ENCODE measurements at places on chromosomes 7 and 10.

DNA sequence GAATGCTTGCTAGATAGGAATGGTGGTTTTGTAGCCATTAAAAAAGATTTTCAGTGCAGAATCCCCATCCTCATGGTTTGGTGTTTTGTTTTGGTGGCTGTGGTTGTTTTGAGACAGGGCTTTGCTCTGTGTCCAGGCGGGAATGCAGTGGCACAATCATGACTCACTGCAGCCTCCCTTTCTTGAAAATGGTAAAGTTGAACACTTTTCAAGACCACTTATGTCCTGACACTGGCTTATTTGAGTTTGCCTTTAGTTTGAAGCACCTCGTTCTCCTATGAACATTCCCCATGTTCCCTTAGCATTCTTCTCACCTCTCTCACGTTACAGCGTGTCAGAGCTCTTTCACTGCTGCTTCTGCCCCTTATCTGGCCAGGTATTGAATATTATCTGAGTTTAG, 140.1 kb downstream of the LRRC4 start:
- no peak for DNase-seq

- no peak for DNase-seq
Observed at GRCh38 chr10:128629111-128630096, 503.2 kb upstream of the MKI67 start.

GRCh38 chr7:79386688-79387422, 66.6 kb downstream of the MAGI2 start:
- no peak for DNase-seq

GRCh38 chr10:26216585-26217395, at the start of gene GAD2:
GAD2 (plus strand) TSS chr10:26216774; CDS start chr10:26216810, 36 bp downstream.
- no peak for DNase-seq

DNA sequence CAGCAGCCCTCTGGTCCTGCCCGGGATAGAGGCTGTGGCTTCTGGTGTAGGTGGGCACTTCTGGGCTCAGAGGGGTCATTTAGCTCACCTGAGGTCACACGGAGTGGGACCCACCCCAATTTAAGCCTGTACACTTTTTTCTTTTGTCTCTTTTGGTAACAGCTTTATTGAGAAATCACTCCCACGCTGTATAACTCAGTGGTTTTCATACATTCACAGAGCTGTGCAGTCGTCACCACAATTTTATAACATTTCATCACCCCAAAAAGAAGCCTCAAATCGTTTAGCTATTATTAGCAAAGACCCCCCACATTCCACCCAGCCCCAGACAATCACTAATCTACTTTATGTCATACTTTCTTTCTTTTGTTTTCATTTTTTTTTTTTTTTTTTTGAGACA, 62.3 kb downstream of the LHPP start:
- DNase-seq: no peak

DNA sequence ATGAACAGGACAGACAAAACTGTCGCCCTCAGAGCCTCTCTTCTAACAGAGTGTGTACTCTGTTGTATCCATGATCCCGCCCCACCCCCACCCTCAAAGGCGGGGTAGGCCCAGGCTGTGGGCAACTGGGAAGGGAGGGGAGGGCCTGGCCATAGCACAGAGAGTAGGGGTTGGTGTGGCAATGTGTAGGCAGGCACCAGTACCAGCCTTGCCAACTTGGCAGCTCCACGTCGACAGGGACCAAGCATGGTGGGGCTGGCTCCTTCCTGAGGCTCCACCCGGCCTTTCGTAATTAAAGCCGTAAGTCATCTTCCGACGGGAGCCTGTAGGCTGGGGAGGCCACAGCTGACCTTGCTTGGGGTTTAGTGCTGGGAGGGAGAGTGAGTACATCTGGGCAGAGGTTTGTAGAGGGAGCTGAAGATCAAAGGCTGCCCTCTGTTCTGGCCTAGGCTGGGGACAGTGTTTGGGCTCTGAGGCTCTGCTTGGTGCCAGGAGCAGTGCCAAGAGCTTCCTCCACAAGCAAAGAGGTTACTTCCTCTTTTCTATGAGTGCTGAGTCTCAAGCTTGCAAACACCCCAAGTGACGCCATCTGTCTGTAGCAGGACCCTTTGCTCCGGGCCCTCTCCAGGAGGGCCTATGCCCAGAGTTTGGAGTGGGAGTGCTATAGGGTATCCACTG, 121.6 kb downstream of the C10orf105 start:
- no peak for DNase-seq

DNA sequence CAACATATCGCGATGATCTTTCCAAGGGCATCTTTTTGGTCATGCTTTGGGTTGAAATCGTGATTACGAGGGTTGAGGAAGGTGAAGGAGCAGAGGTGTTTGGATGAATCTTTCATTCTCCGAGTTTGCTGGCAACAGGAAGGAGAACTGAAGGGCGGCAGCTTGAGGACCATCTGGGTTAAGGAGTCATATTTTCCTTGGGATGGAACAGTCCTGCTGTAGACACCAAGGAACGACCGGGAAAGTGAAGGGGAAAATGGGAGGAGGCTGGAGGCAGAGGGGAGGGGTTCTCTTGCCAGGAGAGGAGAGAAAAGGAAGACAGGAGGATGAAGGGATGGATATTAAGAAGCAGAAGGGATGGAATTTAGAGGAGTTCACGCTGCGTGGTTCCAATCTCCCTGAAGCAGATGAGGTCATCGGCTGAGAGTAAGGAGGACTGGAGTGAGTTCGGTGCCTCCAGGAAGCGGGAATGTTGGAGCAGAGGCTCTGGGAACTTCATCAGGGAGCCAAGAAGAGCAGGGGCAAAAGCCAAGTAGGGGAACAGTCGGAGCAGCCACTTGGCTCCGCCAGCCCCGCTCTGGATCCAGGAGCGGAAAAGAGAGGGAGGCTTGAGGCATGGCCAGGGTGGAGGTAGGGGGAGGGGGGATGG, 116.6 kb upstream of the GALNT17 start:
- no peak for DNase-seq

DNA sequence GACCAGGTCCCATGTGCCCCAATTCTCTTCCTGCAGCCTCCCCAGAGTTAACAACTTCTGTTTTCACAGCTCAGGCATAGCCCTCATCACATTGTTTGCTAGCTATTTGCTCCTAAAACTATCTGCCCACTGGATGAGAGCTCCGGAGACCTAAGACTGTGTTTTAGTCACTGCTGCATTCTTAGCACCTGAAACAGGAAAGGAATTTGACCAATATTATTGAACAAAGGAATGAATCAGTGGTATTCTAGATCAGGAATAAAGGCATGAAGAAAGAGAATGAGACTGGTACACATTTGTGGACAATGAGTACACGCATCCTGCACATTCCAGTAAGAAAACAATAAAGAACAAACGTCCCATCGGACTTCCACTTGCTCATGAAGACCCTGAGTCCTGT, 54.8 kb downstream of the PPP1R17 start:
- DNase-seq: no peak

GRCh38 chr7:104156842-104157277, 51.0 kb downstream of the ORC5 start:
- no peak for DNase-seq

DNA sequence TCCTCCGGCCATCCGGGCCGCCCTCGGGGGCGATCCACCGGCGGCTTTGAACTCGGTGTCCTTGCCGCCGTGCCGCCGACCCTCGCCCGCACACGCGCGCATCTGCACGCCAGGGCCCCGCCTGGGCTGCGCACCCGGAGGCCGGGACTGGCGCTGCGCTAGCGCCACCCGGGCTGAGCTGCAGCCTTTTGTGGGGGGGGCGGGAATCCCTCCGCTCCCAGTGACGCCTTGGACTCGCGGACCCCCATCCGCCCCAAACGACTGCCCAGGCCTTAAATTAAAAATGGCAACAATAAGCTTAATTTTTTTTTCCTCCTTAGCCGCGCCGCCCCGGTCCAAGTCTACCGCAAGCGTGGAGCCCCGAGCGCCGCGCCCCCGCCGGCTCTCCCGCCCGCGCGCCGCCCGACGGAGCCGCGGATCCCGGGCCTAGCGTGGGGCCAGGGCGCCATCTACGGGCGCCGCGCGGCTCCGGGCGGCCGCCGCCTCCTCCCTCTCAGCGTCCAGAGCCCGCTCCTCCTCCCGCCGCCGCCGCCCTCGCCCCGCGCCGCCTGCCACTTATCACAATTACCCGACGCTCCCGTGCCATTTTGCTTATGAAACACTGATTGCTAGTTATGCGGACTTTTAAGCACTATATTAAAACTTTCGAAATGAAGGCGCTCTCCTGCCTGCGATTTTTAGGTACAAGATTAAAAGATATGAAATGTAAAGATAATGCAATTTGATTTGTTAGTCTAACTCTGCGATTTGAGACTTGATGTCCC, 7.5 kb upstream of the EBF3 start:
- no peak for DNase-seq

DNA sequence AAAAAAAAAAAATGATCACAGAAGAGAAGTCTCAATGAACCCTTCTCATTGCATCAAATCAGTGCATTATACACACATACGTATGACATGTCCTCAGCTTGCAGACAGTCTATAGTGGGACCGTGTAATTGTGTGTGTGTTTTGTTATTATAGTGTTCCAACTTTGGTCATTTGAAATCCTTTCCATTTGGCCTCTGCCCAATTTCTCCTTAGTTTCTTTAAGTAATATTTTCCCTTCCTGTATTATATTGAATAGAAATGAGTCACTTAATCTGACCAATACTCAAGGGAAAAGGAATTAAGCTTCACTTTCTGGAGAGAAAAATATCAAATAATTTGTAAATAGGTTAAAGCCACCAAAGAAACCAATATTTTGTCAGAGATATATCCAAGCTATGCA, 415.5 kb upstream of the SORCS1 start:
- DNase-seq: no peak

DNA sequence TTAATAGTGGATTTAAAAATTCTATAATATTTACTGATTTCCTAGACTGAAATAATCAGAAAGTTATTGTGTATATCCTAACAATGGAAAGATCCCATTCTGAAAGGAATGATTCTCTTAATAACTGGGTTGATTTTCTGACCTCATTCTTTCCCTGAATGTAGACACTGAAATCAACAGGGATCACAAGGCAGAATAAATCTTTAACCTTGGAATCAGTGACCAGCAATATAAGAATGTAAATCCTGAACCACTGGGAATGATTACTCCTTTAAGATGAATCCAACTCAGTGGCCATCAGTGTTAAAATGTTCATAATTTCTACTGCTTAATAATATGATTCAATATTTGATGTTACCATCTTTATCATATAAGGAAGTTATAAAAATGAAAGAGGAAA, 47.6 kb downstream of the ANKRD26 start:
- DNase-seq: no peak

- no peak for DNase-seq
Observed at GRCh38 chr10:15123749-15124184, 26.6 kb downstream of the RPP38 start.

- DNase-seq: no peak
Observed at GRCh38 chr7:2774935-2775334, 69.2 kb downstream of the GNA12 start.

DNA sequence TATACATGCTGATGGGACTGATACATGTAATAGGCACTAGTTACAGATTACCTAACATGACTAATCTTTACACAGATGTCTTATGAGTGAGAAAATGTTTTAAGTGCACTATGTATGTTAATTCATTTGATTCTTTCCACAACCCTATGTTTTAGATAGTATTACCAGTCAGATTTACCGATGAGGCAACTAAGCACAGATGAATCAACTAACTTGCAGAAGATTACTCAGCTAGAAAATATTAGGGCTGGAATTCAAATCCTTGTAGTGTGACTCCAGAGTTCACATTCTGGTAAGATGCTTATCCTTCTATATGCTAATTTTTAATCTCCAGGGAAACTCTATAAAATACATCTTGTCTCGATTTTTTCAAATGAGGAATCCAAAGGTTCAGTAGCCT, 964.9 kb downstream of the REEP3 start:
- no peak for DNase-seq

- DNase-seq: peak; percentile 19
Observed at GRCh38 chr7:17530741-17531421, 232.4 kb downstream of the AHR start.

- no peak for DNase-seq
Observed at GRCh38 chr7:55199418-55199817, 165.7 kb upstream of the LANCL2 start.

DNA sequence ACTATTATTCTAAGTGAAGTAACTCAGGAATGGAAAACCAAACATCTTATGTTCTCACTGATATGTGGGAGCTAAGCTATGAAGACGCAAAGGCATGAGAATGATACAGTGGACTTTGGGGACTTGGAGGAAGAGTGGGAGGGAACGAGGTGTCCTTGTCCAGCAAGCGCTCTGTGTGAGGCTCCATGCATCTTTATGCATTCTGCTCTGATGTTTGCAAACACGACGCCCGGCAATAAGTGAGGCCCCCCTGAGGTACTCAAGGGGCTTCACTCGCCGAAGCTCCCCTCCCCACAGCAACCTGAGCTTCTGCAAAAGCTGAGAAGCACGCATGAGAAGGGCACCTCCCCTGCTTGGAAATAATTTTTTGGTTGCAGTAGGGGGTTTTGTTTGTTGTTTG, 103.3 kb downstream of the LHPP start:
- DNase-seq: no peak

DNA sequence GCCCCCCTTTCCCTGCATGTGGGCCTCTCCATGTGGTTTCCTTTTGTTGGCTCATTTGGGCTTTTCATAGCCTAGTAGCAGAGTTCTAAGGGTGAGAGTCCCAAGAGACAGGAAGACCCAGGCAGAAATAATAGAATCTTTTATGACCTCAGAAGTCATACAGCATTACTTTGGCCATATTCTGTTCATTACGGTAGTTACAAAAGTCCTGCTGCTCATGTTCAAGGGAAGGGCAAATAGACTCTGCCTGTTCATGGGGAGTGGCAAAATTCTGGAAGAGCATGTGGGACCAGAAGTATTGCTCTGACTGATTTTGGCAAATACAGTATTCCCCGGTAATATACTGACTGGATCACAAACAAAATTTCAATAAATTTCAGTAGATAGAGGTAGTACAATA, 910.3 kb downstream of the LRMDA start:
- no peak for DNase-seq

DNA sequence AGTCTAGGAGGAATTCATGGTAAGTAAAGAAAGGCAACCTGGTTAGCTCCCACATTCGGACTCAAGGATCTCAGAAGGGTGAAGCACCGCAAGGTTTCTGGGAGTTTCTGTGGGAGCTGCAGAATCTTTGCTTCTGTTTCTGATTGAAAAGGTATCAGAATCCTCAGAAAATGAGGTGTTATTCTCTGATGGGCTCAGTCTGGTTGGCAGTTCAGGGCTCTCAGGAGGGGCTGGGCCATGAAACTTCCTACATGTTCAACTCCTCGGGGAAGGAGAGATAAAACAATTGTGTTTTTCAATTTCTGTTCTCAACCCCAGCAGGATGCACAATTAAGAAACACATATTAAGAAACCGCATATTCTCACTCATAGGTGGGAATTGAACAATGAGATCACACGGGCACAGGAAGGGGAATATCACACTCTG, 9.1 kb downstream of the OR2A7 start:
- no peak for DNase-seq

GRCh38 chr7:78634093-78634492, 819.4 kb downstream of the MAGI2 start:
- no peak for DNase-seq

- no peak for DNase-seq
Observed at GRCh38 chr7:35820858-35821257, 20.0 kb downstream of the SEPTIN7 start.
